A549 (cell line): ENCODE measurements at places on chromosomes 16 and 17.

DNA sequence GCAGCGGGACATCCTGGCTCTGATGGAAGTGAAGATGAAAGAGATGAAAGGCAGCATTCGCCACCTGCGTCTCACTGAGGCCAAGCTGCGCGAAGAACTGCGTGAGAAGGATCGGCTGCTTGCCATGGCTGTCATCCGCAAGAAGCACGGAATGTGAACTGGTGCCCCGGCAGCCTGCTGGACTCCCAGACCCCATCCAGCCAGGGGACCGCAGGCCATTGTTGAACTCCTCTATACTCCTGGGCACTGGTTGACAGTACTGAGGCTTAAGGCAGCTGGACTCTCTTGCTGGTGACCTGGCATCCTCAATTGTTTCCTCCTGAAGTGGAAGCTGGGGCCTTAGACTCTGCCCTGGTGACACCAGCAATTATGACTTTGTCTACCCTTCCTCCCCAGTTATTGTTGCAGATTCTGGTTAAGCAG is 1.2 kb downstream of the THAP11 start:
- no peak for DNase-seq

DNA sequence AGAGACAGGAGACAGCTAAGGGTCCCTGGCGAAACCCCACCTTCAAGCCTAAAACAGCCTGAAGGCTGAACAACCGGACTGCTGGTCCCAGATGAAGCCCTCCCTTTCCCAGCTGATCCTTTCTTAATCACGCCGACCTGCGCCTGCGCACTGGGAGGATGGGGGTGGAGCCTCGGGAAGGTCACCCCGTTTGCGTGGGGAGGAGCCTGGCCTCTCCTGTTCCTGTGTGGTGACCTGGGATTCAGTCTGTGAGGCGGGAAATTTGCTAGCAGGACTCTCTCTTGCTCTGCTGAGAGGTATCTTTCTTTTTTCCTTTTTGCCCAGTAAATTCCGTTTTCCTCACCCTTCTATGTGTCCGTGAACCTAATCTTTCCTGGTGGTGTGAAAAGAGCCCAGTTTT is 9.6 kb downstream of the FAM20A start:
- no peak for DNase-seq

DNA sequence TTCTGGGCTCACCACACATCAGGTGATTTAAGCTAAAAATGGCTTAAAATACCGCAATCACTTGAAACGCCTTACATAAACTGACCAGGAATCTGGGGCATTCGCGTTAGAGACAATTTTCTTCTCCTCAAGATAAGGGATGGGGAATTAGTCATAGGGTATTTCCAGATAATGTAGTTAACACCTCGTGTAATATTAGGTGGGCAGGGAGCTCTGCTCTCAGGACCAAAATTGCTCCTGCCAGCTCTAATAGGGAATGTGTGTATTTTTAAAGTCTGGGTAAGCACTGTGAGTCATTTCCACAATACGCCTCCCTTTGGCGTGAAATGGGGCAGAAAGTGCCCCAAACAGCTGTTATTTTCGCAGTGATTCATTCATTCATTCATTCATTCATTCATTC is 408.6 kb downstream of the MAF start:
- no peak for DNase-seq

DNA sequence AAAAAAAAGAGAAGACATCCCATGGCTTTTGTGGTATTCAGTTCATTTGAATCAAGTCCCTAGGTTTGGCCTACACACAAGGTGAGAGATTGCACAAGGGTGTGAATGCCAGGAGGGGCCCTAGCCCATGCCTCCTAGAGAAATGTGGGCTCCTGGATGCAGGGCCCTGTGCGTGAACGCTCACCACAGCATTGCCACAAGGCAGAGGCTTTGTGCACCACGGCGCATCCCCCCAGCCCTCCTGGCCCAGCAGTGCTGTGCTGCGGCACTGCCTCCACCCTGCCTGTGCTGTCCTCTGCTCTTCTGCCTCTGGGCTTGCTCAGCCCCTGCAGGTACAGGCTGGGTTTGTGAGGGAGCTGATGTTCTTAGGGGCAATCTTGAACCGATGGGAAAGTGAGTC is 80.9 kb upstream of the MED9 start:
- DNase-seq, result no peak

GRCh38 chr17:43530288-43531081 is 15.7 kb downstream of the ETV4 start:
- DNase-seq, result no peak

DNA sequence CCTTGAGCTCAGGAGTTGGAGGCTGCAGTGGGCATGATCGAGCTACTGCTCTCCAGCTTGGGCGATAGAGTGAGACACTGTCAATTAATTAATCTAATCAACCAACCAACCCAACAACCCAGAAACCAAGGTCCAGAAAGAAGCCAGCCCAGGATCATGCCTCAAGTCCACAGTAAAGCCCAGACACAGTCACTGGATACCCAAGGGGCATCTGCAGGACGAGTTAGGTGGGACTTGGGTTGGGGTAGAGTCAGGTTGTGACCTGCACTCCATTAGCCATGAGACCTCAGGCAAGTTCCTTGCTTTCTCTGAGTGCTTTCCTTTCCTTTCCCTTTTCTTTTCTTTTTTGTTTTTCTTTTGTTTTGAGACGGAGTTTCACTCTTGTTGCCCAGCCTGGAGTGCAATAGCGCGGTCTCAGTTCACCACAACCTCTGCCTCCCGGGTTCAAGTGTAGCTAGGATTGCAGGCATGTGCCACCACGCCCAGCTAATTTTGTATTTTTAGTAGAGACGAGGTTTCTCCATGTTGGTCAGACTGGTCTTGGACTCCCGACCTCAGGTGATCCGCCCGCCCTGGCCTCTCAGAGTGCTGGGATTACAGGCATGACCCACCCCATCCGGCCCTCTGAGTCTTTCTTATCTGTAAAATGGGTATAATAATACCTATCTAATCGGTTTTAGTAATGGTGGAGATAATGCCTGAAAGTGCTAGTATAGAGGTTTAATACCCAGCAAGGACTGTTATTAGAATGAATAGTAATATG is 3.5 kb upstream of the HSD17B1 start:
- DNase-seq, result no peak

DNA sequence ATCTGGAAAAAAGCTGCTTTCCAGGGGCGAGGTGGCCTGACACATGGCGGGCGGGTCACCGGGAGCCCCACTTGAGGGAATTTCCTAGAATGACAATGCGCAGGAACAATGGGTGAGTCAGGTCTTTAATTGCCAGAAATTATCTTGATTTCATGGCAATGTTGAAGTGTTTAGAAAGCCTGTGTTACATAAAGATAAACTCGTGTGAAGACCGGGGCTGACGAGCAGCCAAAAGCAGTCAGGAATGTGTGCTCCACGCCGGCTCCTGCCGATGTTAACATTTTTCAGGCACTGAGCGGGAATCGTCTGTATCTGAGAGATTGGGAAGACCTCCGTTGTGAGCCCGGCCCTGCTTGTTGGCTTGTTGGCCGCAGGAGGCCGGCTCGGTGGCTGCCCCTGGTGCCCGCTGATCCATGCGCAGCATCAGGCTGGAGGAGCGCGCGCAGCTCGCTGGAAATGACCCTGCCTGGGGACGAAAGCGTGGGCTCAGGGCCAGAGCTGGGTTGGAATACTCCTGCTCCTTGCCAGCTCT is 353.1 kb downstream of the FOXL1 start:
- no peak for DNase-seq

GRCh38 chr17:10295728-10296343 is 77.0 kb downstream of the MYH13 start:
- DNase-seq, result peak; percentile 70

GRCh38 chr17:73820686-73821448 is 176.6 kb upstream of the SDK2 start:
- DNase-seq, result no peak

DNA sequence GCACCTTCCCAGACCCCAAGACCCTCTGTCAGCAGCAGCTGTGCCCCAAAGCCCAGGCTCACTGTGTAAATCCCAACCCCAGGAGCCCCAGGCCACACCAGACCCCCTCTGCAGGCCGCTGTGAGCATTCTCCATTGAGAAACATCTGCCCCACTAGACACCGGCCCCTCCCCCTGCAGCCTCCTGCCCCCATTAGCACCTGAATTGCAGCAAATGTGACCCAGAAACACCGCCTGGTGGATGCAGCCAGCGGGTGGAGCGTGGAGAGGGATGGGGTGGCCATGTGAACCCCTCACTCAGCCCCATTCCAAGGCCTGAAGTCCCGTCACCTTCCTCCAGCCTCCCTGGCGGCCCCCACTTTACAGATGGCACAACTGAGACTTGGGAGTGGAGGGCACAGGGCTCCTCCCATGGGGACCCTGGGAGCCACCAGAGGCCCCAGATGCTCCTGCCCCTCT is 2.2 kb downstream of the UBALD1 start:
- DNase-seq, result no peak

DNA sequence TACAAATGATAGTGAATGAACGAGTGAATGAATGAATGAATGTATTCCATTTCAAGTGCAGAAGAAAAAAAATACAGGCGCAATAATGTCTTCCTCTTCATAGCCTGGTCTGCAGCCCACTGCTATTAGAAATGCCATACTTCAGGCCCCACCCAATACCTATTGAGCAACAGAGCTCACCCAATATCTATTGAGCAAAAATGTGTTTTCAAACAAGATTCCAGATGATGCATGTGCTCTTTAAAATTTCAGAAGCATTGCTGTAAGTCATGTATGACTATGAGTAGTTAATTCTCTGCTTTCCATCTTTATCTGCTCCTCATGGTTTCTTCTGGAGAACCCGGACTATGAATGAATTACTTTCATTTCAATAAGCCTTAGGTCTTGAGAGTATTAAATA is 308.2 kb downstream of the XYLT1 start:
- DNase-seq, result no peak

- DNase-seq, result no peak
Measured at GRCh38 chr16:71460236-71460635, 1.8 kb downstream of the ZNF23 start.
